ENCODE measurements at places on chromosomes 4 and X.

GRCh38 chr4:10506077-10506476, 48.9 kb upstream of the ZNF518B start:
- DNase-seq: no peak

GRCh38 chr4:122652379-122652778, 31.5 kb upstream of the IL21 start:
- DNase-seq: no peak

DNA sequence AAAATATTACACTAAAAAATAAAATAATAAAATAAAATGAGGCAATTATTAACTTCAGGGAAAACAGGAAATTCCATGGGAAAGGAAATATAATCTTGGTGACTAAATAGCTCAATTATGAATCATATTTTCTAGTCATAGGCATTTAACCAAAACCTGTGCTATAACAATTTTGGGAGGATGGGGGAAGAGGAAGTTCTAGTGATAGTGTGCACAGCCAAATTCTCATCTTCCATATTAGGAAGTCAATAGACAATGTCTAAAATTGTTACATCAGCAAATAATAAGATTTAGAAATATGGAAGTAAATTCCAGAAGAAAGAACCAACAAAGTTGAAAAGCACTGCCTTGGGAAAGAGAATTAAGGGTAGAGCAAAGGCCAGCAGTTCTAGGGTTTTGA, 2.8 kb downstream of the AWAT2 start:
- DNase-seq: no peak

GRCh38 chrX:23797371-23798128, 14.6 kb downstream of the SAT1 start:
- no peak for DNase-seq

- no peak for DNase-seq
These were observed 43.0 kb upstream of the KCNIP4 start for GRCh38 chr4:21991562-21991961.

- no peak for DNase-seq
These were observed 8.2 kb downstream of the CASP3 start for GRCh38 chr4:184641022-184641421.

DNA sequence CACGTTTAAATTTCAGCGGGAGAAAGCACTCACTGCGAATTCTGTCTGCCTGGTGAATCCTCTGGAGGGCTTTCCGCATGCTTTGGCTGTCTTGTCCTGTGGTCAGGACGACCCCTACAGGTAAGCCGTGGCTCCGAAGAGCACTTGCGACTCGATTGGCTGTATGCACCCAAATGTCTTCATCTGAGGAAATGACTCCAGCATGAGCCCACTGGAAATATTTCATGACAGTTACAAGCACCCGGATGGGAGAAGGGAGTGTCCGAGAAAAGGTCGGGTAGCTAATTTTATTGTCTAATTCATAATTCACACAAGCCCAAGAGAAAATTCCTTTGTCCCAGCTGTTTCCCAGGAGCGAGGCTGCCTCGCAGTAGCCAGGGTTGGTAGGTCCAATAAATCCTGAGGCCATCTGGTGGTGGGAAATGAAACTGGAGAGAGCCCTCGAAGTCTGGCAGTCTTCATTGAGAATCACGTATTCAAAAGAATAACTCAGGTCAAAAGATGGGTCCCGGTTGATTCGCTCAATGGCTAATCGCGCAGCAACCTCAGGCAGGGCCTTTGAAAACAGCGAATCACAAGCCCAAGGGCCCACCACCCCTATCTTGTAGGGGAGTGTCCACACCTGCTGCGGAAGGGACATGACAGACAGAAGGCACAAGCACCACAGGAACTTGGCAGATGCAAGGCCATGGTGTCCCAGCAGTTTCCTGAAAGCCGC, 6.6 kb downstream of the GUCY2F start:
- DNase-seq: no peak

- no peak for DNase-seq
These were observed 75.3 kb upstream of the FTHL17 start for GRCh38 chrX:31147175-31147574.
